ENCODE measurements at places on chromosomes 1 and 21. TPM values are rescaled to one million over a fixed set of nuclear protein-coding genes. Genes with fewer than 3 reads are reported as not detected.

Gene FAM163A
- total RNA-seq: not detected

Gene CD5L
- total RNA-seq: not detected

Gene TADA1
- 5.7 TPM for total RNA-seq

Gene LRRC38
- not detected for total RNA-seq

Gene CCDC17
- 1.3 TPM for total RNA-seq

Gene PADI4
- total RNA-seq: not detected

Gene NBPF20
- 0.39 TPM for total RNA-seq

Gene TMCC2
- total RNA-seq: 0.21 TPM

Gene ZMPSTE24
- total RNA-seq: 29.8 TPM
